Stimulated activated CD8-positive, alpha-beta memory T cell treated with anti-CD3 and anti-CD28 coated beads, Interleukin-15, amount 100 ng/mL, for 4 hours (primary cell): ENCODE measurements at places on chromosomes 7 and 10.

GRCh38 chr7:17195576-17195975, 102.9 kb upstream of the AHR start:
- DNase-seq, result no peak

DNA sequence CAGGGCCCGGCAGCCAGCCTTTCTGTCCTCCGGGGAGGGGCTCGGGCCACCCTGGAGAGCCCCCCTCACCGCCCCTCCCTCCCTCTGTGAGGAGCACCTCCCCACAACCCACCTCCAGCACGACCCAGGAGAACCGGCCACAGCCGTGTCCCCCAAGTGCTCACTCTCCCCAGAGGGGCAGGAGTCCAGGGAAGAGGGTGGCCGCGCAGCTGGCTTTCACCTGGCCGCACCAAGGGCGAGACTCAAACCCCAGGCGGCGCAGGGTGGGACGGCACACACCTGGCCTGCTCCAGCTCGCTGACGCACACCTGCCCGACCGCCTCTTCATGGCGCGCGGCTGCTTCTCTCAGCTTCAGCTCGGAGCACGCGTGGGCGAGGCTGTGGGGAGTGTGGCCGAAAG, 73.4 kb downstream of the CFAP46 start:
- no peak for DNase-seq

- DNase-seq, result no peak
Measured at GRCh38 chr10:32299354-32299980, 47.5 kb downstream of the EPC1 start.

- no peak for DNase-seq
Measured at GRCh38 chr10:128058106-128058749, 68.0 kb downstream of the MKI67 start.

DNA sequence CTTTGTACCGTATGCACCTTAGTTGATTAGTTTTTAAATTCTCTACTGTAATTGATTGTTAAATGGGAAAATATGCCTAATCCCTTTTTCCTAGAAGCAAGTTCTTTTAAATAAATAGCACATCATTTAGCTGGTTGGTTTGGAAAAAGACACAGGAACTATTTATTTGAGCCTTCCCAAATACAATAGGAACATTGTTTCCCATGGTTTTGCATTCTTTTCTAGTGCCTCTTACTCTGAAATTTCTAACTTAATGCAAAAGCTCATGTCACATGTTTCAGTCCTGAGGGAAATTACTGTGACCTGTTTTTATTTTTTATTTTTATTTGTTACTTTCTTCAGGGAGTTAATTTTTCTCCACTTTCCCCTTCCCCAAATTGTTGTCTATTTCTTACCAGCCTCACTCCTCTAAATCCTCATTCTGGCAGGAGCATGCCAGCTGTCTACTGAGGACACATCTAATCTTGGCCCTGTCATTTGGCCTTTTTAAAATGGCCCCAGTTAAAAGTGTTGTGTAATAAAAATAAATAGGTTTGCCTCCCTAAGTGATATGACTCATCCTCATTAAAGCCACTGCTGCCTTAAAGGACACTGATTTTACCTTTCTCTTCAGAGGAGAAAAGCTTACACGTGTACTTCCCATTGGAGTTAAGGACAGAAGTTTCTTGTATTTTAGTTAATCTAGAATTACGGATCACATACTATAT, 94.5 kb downstream of the PPP1R3A start:
- DNase-seq, result no peak

GRCh38 chr10:65377687-65378086, 1548.1 kb upstream of the LRRTM3 start:
- no peak for DNase-seq

- DNase-seq, result no peak
Measured at GRCh38 chr7:103866919-103867318, 122.5 kb downstream of the RELN start.

DNA sequence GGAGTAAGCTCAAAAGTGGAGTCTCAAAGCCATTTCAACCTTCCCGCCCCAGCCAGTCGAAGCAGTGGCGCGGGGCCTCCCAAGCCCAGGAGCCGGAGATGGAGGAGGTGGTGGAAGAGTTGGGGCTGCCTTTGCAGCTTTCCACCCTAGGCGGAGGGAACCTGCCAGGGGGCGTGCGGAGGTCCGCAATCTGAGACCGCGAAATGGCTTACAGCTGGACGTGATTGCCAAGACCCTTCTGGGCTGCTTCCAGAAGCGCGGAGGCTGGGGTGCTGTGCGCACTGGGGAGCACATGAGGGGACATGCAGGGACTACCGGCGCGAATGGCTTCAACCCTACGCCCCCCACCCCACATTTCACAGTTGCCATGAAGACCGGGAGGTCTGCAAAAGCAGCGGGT, 86.2 kb downstream of the PRR15 start:
- DNase-seq, result no peak

- no peak for DNase-seq
Measured at GRCh38 chr7:106957766-106958165, 86.7 kb upstream of the PRKAR2B start.

DNA sequence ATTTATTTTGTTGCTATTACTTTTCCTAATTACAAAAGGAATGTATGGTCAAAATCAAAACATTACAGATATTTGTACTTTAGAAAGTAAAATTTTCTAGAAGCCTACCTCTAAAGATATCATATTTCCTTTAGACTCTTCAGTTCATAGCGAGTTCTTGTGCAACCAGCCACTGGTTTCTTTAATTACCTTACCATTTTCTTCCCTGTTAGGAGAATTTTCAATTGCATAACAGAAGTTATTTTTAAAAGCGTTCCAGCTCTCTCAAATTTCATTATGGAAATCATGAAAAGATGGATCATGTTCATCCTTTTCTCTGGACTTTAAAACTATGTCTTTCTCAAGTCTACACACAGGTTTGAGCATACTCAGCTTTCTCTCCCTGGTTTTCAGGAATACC, 5.0 kb upstream of the TRUB1 start:
- no peak for DNase-seq

- DNase-seq, result peak; percentile 76
Measured at GRCh38 chr10:72297805-72298591, 24.3 kb downstream of the DDIT4 start.

- DNase-seq, result no peak
Measured at GRCh38 chr10:47049906-47050305, 138.7 kb downstream of the PTPN20 start.

DNA sequence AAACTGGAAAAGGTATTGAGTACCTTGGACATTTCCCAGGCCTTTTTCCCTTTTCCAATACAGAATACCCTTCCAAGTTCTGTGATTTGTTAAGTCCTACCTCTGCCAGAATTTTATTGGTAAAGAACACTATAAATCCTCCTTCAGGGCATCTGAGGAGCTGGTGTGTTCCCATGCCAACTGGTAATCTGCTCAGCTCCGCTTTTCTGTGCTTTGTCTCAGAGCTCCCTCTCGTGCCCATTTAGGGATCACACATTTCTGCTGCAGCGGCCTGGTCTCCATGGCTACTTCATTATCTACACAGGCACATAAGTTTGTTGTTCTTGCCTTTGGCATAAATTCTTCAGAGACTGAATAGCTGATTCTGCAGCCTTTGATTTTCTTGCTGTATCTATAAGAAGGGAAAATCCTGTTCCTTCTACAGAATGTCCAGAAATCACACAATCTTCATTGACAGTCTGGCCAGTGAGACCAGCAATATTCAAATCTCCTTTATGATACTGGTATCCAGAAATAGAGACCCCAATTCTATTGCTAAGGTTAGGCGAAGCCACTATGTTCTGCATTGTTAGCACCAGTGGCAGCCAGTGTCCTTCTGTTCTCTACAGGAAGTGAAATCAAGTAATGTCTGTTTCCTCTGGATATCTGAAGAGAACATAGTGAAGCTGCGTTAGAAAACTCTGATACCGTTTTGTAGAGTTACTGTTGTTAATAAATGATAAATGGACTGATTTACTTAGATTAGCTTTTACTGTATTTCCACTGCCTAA, 51.9 kb downstream of the DENND11 start:
- DNase-seq, result no peak

DNA sequence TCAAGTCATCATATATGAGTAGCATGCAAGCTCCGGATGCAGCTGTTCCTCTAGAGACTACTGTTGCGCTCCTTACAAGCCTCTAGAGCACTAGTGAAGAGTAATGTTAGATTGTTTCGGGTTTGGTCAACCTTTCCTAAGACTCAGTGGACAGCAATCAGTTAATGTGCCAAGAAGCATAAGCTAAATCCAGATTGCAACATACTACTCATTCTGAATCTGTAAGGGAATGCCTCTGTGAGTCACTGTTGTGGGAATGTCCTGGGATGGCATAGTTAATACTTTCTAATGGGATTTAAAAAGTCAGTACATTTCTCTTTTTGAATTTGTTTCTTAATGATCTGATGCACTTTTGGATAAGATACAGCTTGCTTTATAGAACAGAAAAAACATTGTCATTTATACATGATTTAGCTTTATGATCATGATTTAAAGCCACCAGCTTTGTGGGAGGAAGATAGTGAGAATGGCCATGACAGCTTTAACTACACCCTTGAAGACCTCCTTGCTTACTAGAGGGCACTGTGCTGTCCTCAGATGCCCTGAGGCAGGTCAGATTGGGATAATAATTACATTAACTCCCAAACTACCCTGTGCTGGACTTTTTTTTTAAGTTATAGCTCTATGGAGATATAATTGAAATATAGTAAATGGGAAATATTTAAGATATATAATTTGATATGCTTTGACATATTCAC, 138.4 kb downstream of the SDK1 start:
- no peak for DNase-seq

- no peak for DNase-seq
Measured at GRCh38 chr10:70575874-70576802, 26.4 kb downstream of the PRF1 start.

- DNase-seq, result no peak
Measured at GRCh38 chr7:78510580-78511188, 712.1 kb downstream of the PHTF2 start.

DNA sequence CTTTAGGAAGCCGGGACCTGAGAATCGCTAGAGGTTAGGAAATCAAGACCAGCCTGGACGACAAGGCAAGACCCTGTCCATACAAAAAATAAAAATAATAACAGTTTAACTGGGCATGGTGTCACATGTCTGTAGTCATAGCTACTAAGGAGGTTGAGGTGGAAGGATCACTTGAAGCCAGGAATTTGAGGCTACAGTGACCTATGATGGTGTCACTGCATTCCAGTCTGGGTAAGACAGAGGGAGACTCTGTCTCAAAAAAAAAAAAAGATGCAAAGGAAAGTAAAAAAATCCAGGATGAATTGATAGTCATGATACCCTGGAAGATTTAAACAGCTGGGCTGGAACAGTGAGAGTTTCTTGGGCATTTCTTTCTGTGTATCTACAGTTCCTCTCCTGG, 463.2 kb downstream of the GALNT17 start:
- DNase-seq, result no peak
